ENCODE measurements at places on chromosomes 4 and X.

GRCh38 chrX:153297376-153297775, 24.2 kb downstream of the PNMA6F start:
- DNase-seq = no peak

- no peak for DNase-seq
Measured at GRCh38 chrX:42505016-42505415, 272.9 kb downstream of the PPP1R2C start.

DNA sequence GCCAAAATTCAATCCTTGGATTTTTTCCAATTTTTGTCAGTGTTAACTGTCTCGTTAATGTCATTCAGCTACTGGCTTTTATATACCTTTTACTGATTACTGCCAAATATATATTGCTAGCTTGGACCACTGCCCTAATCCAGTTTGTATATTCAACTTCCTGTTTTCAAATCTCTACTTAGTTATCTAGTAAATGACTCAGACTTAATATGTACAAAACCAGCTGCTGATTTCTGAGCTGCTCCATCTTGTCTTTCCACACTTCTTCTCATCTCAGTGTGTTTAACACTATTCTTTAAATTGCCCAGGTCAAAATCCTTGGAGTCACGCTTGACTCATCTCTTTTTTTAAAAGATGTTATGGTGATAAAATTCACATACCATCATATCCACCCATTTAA, 1196.7 kb downstream of the RAPGEF2 start:
- no peak for DNase-seq

GRCh38 chrX:95762716-95763115, 921.9 kb upstream of the DIAPH2 start:
- DNase-seq = no peak

- no peak for DNase-seq
Measured at GRCh38 chr4:127968586-127968985, 3.4 kb downstream of the ABHD18 start.

GRCh38 chrX:1094566-1095333, 117.7 kb downstream of the CRLF2 start:
- no peak for DNase-seq

- no peak for DNase-seq
Measured at GRCh38 chrX:57951666-57952319, 41.5 kb upstream of the ZXDA start.
